ENCODE measurements at places on chromosomes 12 and 14.

DNA sequence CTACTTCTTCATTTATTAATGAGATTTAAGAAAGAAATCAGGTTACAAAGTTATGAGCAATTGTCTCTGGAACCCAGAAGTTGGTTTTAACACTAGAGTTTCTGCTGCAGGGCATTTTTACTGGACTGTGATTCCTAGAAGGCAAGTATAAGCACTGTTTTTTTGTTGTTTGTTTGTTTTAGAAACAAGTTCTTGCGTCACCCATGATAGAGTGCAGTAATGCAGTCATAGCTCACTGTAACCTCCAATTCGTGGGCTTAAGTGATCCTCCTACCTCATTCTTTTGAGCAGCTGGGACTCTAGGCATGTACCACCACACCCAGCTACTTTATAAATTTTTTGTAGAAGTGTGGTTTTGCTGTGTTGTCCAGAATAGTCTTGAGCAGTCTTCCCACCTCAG, 25.6 kb downstream of the RAP1B start:
- peak; percentile 45 for DNase-seq

DNA sequence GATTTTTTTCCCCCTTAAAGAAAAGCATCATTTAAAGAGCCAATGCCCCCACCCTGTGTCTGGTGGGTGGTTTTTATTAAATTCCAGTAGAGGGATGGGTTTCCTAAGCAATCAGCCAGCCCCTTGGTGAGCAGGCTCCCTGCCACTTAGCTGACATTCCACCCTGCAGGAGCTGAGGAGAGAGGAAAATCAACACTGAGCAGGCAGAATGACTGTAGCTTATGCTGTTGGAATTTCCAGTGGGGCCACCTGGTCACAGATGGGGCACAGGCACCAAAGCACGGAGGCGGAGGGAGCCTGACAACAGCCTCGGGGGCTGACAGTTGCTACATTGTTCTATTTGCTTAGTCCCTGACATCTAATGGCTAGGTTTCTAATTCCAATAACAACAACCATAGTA, 127.7 kb downstream of the TMEM30B start:
- DNase-seq, result peak; percentile 87

DNA sequence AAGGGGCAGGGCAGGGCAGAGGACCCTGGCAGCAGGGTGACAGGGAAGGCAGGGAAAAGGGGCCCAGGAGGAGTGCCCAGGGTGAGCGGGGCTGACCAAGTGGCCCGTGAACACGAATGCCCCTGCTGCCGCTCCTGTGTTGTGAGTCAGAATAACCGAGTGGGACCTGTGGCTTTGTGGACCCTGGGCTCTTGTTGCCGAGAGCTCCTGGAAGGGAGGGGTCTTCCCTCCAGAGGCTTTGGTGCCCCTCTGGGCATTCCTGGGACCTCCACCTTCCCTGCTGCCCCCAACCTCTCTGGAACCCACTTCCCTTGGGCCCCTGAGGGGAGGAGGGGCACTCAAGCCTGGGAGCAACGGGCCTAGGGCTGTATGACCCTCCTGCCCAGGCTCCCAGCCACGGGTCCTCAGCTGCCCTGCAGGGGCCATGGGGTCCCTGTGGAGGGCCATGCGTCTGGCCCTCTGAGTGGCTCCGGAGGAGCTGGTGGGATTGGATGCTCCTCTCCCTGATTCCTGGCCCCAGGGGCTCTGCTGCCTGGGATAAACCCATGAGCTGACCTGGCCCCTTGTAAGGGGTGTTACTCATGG, 319.4 kb downstream of the TMEM121 start:
- no peak for DNase-seq

DNA sequence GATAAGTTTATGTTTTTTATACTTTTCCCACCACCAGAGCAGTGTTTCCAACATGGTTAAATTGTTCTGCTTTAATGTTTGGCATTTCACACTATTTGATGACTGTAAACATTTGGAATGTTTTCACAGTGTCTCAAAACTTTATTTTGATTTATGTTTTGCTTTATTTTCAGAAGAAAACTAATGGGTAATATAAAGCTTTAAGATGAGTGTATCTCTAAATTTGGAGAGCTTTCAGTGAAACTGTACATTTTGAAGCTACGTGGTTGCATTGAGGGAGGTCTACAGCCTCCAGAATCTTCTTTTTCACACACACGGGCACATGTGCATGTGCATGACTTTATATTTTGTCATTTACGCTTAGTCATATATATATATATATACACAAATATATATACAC, 10.7 kb downstream of the BICD1 start:
- DNase-seq, result no peak

- peak; percentile 37 for DNase-seq
Observed at GRCh38 chr12:67222302-67222701, 46.9 kb upstream of the CAND1 start.

GRCh38 chr14:67137744-67138371, 51.4 kb upstream of the GARIN2 start:
- peak; percentile 28 for DNase-seq

DNA sequence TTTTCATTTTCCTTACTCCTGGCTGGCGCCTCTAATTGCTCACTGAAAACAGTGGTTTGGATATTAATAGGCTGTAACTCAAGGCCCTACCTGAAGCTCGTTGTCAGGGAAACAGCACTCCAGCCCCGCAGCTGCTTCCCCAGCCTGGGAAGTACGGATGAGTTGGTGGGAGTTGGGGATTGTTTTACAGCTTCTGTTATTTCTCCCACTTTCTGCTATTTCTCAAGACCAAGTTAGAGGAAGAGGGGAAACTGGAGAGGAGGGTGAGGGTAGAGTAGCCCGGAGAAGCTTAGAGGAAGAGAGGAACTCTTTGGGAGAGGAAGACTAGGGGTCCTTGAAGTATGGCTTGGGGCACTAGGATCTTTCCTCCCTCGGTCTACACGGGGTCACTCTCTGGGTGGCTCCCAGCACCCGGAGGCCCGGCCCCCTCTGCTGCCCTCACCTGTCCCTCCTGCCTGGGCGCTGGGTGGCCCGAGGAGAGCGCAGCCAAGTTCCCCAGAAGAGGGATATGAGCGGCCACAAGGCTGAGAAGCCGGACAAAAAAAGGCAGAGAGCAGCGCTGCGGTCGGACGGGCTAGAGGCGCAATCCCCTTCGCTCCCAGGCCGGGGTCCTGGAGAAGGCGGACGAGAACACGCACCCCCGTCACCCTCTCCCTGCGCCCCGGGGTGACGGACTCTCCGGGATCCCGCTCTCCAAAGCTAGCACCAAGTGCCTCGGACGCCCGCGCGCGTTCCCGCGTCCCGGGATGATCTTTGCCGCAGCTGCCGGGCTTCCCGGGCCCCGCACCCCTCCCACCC, 671 bp downstream of the SPTB start:
- no peak for DNase-seq

- peak; percentile 96 for DNase-seq
Observed at GRCh38 chr12:15700595-15700994, 88.6 kb downstream of the EPS8 start.

GRCh38 chr12:49456131-49456679, 82.6 kb upstream of the KCNH3 start:
- DNase-seq, result no peak

DNA sequence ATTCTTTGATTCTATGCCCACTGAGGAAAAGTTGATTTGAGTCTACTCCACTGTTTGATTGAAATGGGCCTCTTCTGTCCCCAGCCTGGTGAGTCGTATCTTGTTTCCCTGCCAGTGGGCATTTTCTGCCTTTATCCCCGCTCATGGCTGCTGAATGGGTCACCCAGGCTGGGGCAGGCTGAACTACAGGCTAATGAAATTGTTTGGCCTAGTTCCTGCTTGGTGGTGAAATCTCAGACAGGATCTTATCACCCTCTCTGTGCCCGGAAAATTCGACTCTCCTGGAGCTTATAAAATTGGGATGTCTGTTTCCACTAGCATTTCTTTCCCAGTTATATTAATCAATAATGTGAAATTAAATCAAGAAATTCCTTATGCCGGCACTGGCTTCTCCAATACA, 65.0 kb downstream of the CHST11 start:
- peak; percentile 14 for DNase-seq

Measured in astrocyte of the spinal cord (primary cell).